ENCODE measurements at places on chromosomes 12 and 14. TPM values are rescaled to one million over a fixed set of nuclear protein-coding genes. Genes with fewer than 3 reads are reported as not detected.

- ATAC-seq, result no peak
Measured at GRCh38 chr14:74574090-74574433, 38.0 kb downstream of the LTBP2 start.

DNA sequence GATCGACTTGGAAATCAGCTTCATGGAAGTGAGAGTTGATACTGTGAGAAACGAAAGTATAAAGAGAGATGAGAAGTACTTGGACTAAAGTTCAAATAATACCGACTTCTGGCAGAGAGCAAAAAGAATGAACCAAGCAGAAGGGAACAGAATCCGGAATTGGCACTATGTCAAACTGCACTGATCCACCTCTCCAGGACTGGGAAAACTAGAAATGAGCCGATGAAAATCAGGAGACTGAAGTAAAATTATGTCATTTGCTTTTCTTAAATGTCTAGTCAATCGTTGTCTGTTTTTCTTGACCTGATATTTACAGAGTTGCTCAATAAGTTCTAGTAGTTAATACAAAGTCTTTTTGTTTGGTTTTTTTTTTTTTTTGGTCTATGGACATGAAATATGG lies 163.0 kb upstream of the FOXG1 start:
- no peak for ATAC-seq

- ATAC-seq, result no peak
Measured at GRCh38 chr14:32720927-32721326, 217.8 kb upstream of the NPAS3 start.

- no peak for ATAC-seq
Measured at GRCh38 chr12:17134315-17134714, 528.4 kb upstream of the LMO3 start.

DNA sequence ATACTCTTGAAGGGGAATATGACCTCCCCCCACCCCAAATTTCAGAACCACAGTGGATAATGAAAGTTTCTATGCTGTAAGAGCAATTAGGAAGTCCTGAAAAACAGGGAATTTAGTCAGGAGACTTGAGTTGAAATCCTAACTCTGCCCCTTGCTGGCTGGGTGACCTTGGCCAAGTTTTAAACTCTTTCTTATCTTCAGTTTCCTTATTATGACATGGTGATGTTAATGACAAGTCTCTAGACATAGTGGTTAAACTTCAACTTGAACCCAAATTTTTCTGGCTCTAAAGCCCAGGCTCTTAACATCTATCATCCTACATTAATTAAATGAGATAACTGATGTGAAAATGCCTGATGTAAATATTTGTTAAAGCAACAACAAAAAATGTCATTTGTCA lies 325.9 kb downstream of the APAF1 start:
- no peak for ATAC-seq

DNA sequence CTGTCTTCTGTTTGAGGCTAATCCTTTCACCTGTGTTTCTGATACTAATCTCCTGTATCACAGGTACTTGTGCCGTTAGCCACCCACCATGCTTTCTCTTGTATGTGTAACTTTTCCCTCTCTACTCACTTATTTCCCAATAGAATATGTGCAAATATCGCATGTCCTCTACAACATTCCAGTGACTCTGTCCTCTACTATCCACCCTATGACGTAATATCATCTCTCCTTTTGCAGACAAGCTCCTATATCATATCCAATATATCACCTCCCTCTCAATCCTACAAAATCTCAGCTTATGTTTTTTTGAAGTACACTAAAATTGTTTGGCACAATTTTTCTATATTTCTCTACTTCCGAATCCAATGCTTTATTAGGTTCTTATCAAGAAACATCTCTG lies 232.6 kb upstream of the LRFN5 start:
- ATAC-seq, result no peak

DNA sequence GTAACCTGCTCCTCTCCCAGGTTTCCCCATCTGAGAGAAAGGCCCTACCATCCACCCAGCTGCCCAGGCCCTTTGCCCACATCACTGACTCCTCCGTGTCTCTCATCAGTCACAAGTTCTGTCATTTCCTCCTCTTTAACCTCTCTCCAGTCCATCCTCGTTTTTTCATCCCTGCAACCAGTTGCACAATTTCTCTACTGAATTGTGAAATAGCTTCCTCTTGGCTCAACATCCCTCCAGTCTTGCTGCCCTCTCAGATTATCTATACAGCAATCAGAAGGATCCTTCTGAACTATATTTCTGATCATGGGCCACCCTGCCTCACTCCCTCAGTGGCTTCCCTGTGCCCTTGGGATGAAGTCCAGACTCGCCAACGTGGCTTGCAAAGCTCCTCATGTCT lies 6.8 kb downstream of the FAM161B start:
- ATAC-seq, result peak; percentile 25

- ATAC-seq, result no peak
Measured at GRCh38 chr14:67887478-67887877, 67.9 kb downstream of the RAD51B start.

DNA sequence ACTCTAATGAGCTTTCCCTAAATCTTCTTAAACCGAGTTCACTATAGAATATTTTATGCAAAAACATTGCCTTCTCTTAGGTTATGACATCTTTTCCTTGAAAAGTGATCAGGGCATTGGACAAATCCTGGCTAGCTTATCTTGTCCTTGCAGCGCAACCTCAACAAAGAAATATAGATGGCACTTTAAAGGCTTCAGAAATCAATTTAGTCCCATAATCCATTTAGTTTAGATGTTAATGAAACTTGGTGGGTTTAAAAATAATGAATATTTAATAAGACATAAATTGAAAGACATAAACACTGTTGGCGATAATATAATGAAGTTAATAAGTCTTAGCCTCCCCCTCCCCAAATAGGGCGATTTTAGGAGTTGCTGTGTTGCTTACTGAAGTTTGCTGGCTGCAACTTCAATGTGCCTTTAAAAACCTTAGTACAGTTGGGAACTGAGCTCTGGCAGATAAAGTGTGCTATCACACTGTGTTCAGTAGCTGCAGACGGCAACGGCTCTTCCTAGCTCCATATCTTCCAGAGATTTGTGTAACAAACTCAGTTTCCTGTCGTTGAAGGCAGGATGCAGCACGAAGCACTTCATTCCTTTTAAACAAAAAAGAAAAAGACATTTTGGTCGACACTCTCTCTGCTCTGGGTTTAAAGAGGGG lies 19.5 kb downstream of the PLXNC1 start:
- ATAC-seq, result no peak

DNA sequence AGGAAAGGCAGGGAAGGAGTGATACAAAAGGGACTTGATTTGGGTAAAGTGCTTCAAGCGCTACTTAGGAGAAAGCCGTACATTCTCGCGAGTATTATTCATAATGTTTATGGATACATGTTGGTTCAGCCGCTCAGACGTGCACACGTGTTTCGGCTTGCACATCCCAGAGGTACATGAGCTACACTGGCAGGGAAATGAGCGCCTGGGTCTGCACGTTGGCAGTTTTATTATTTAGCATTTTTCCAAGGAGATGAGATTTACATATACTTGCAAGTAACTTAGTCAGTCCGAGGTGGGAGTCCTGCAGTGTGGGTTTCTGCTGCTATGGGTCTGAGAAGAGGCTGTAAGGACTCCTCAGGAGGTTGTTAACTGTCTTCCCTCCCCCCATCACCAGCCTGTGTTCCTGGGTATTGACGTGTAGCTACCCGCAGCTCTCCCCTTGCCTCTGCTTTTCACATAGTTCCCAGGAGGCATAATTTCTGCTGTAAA lies 1.5 kb downstream of the PRKCH start:
- peak; percentile 64 for ATAC-seq

- ATAC-seq, result peak; percentile 22
Measured at GRCh38 chr14:103656031-103656755, 27.2 kb downstream of the KLC1 start.

Gene CLEC7A
- total RNA-seq, result 22.3 TPM

Gene SIRT4
- 0.64 TPM for total RNA-seq

Gene AMDHD1
- total RNA-seq, result 0.44 TPM

Measured in esophagus mucosa (tissue), 1 donor.